ENCODE measurements at places on chromosomes 2 and 18.

- H3K4me3 ChIP-seq, result no peak overlapping the region
- no peak overlapping the region for H3K27ac ChIP-seq
- peaks cover 2% of the 10 kb centered on the region for H3K4me1 ChIP-seq
These were observed 28.1 kb downstream of the FAM171B start for GRCh38 chr2:186721956-186722355.

- H3K27ac ChIP-seq, result no peak overlapping the region
- peaks cover 5% of the 10 kb centered on the region for H3K4me1 ChIP-seq
- no peaks in the 10 kb centered on the region for H3K36me3 ChIP-seq
- H3K27me3 ChIP-seq, result no peaks in the 10 kb centered on the region
These were observed 49.7 kb downstream of the ARL4C start for GRCh38 chr2:234447189-234447588.

GRCh38 chr2:206855585-206856433, 83.5 kb upstream of the CPO start:
- no peak overlapping the region for H3K4me3 ChIP-seq
- H3K27ac ChIP-seq, result no peak overlapping the region
- H3K4me1 ChIP-seq, result no peaks in the 10 kb centered on the region
- no peaks in the 10 kb centered on the region for H3K27me3 ChIP-seq
- no peaks in the 10 kb centered on the region for H3K36me3 ChIP-seq

DNA sequence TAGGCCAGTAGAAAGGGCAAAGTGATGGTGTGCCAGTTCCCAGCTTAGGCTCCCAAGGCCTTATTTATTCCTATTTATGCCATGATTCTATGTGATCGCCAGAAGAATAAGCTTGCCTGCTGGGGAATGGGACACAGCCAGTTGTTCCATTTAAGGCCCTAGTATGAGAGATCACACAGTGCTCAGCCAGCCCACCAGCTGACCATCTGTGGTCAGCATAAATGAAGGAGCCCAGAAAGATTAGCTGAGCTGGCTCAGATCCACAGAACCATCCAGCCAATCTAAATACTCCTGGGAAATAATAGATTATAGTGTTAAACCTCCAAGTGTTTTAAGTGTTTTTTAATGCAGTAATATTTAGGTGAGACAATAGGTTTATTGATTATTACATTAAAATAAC, 12.6 kb upstream of the L3MBTL4 start:
- no peak overlapping the region for H3K4me3 ChIP-seq
- no peak overlapping the region for H3K27ac ChIP-seq
- H3K27me3 ChIP-seq, result peaks cover 2% of the 10 kb centered on the region
- no peaks in the 10 kb centered on the region for H3K36me3 ChIP-seq

GRCh38 chr2:239960929-239961661, 64.0 kb downstream of the NDUFA10 start:
- DNase-seq, result no peak
- peak overlapping the region; percentile 22 for H3K27ac ChIP-seq
- no peak overlapping the region for H3K4me3 ChIP-seq
- peaks cover 73% of the 10 kb centered on the region for H3K4me1 ChIP-seq

DNA sequence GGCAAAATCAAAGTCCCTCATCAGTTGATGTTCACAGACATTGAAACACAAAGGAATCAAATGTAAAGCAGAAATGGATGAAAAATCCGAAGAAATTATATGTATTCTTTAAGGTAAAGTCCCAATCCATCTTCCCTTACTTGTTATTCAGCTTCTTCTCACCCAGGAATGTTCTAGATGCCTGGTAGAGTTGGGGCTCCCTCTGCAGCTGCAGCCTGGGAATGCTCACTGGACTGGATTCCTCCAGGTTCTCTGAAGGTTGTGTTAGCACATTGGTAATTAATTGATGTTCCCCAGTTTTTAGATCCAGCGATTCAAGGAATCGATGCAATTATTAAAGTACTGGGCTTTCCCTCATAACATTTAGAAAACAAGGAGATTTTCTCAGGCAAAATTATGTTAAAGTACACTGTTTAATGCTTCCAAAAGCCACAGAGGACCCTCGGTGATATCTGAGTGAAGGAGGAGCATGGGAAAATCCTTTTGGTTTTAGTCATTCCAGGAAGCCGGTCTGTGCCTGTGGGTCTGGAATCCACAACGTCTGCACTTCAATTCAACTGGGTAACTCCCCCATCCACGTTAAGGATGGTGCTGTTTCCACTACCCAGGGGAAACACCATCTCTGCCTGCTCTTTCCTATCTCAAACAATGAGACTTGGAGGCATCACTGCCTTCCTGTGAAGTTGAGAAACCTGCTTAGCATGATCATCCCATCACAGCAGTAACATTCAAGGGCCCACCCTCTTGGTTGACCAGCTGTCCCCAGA, 22.0 kb downstream of the NTSR2 start:
- peak; percentile 12 for DNase-seq
- H3K4me1 ChIP-seq, result no peaks in the 10 kb centered on the region
- H3K36me3 ChIP-seq, result peaks cover 2% of the 10 kb centered on the region
- H3K27ac ChIP-seq, result no peak overlapping the region
- H3K4me3 ChIP-seq, result no peak overlapping the region
- no peaks in the 10 kb centered on the region for H3K27me3 ChIP-seq

- H3K27ac ChIP-seq, result no peak overlapping the region
- no peaks in the 10 kb centered on the region for H3K36me3 ChIP-seq
- no peak for DNase-seq
- no peaks in the 10 kb centered on the region for H3K4me1 ChIP-seq
These were observed 27.1 kb downstream of the TTC39C start for GRCh38 chr18:24041691-24042090.
